ENCODE measurements at places on chromosomes 7 and 10. TPM values are rescaled to one million over a fixed set of nuclear protein-coding genes. Genes with fewer than 3 reads are reported as not detected.

EN2 gene
- total RNA-seq, result 0.22 TPM

C10orf67 gene
- total RNA-seq, result not detected

PPP1R17 gene
- total RNA-seq, result not detected

AEBP1 gene
- total RNA-seq, result 267 TPM

NRCAM gene
- 9.1 TPM for total RNA-seq

HOXA13 gene
- 1.9 TPM for total RNA-seq

FAM180A gene
- 4.8 TPM for total RNA-seq

OR2F1 gene
- not detected for total RNA-seq

PALD1 gene
- 7.6 TPM for total RNA-seq

ANKRD30A gene
- 3.5 TPM for total RNA-seq

CPA2 gene
- 2.2 TPM for total RNA-seq

CFAP70 gene
- total RNA-seq, result 2.5 TPM

MSMB gene
- not detected for total RNA-seq

NPY4R2 gene
- 0.29 TPM for total RNA-seq

CPXM2 gene
- total RNA-seq, result 17.9 TPM

NKX1-2 gene
- not detected for total RNA-seq

CYP26A1 gene
- total RNA-seq, result not detected

PVRIG gene
- total RNA-seq, result not detected

RAB19 gene
- total RNA-seq, result not detected

IFIT1B gene
- total RNA-seq, result not detected

INMT gene
- 44.0 TPM for total RNA-seq

AGMO gene
- total RNA-seq, result 2.9 TPM

LIPK gene
- not detected for total RNA-seq

Measured in mesenteric fat pad (tissue), 1 donor.